Activated T-helper 2 cell treated with anti-CD3 and anti-CD28 coated beads, Interferon-gamma antibody, Interleukin-2, Interleukin-4, amounts not matched to agents 10 μg/mL and 5 μg/mL and 100 μg/mL, durations not matched to agents 14 hours and 24 hours and 36 hours (primary cell): ENCODE measurements at places on chromosomes 16 and 17. TPM values are rescaled to one million over a fixed set of nuclear protein-coding genes. Genes with fewer than 3 reads are reported as not detected.

HEATR9 gene
- 0.14 and 0.16 TPM in 2 replicates for total RNA-seq

GPR179 gene
- not detected in 2 replicates for total RNA-seq

GLP2R gene
- not detected in 2 replicates for total RNA-seq

ASPHD1 gene
- 2.1 and 2.2 TPM in 2 replicates for total RNA-seq

DNA sequence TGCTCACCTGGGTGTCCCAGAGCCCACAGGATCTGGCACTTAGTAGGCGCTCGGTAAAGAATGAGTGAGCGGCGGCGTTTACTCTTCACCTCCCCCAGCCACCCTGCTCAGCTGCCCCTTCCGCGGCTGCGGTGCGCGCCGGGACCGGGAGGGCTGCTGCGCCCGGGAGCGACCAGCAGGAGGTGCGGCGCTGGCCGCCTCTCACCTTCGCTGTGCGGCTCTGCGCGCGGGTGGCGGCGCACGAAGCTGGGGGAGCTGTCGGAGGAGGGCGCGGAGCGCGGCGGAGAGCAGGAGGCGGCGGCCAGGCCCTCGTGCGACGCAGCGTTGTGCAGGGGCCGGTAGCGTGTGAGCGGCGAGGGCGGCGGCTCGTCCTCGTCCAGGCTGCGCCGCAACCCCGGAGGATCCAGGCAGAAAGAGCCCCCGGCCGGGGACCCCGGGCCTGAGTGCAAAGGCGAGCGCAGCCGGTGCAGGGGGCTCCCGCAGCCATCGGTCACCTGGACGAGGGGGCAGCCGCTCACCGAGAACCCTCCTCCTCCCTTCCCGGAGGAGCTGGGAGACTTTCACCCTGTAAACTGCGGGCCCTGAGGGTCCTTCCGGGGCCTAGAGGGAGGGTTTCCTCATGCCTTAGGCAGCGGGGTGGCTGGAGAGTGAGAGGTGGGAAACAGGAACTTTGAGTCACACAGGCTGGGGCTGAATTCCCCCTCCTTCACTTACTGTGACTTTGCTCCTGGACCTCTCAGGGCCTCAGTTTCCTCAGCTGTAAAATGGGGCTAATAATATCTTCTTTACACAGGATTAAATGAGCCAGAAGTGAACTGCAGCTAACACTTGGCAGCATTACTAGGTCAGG, 12.5 kb downstream of the SAMD14 start:
- peak; percentile 58 for DNase-seq

DNA sequence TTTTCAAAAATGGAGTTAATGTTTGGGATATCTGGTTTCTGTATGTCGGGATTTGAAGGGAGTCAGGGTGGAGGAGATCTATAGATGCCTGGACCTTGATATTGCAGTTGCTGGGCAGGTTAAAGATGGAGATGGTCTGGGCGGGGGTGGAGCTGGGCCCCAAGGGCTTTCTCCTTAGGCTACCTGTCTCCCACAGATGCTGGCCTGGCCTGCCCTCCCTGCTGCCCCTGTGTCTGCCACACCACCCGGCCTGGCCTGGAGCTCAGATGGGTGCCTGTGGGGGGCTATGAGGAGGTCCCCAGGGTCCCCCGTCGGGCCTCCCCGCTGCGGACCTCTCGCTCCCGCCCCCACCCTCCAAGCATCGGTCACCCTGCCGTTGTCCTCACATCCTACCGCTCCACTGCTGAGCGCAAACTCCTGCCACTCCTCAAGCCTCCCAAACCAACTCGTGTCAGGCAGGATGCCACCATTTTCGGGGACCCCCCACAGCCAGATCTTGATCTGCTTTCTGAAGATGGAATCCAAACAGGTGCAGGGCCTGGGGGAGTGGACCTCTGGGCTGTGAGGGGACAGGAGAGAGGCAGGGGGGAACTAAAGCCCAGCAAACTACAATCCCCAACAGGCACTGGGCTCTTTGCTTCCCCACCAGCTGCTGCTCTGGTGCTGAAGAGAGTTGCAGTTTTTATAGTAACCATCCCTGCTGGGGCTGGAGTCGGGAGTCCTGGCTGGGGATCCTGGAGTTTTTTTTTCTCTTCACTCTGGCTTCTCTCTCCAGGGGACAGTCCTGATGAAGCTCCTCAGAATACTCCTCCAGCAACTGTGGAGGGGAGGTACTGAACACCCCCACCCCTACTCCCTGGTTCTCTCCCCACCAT, 2.9 kb downstream of the ARHGEF15 start:
- DNase-seq: no peak

DNA sequence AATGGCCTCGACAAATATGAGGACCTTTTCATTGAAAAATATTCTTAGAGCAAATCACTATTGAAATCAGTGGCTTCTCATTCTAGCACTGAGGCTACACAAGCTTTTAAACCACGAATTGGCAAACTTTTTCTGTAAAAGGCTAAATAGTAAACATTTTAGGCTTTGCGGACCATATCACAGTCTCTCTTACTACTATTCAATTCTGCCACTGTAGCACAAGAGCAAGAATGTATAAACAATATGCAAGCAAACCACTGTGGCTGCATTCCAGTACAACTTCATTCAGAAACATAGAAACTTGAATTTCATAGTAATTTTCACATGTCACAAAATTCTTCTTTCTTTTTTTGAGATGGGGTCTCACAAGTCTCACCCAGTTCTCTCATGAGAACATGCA, 49.1 kb downstream of the PHLPP2 start:
- DNase-seq: no peak

DNA sequence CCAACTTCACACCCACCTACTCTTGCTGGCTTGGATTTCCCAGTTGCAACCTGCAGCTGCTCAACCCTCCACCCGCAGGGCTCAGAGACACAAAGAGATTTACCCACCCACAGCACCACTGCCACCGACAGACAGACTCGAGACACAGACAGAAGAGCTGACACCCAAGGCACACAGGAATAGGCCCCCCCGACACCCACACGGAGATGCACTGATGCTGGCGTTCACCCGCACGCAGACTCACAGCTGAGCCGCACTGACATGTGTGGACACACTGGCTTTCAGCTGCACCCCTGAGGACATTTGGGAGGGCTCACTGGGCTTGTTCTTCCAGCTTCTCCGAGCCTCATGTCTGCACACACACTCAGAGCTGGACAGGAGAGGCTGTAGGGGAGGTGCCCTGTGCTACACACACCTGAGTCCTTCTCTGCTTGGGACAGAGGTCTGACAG, 8.2 kb downstream of the STX1B start:
- no peak for DNase-seq

- no peak for DNase-seq
Measured at GRCh38 chr17:42340691-42341127, 47.5 kb downstream of the STAT3 start.

DNA sequence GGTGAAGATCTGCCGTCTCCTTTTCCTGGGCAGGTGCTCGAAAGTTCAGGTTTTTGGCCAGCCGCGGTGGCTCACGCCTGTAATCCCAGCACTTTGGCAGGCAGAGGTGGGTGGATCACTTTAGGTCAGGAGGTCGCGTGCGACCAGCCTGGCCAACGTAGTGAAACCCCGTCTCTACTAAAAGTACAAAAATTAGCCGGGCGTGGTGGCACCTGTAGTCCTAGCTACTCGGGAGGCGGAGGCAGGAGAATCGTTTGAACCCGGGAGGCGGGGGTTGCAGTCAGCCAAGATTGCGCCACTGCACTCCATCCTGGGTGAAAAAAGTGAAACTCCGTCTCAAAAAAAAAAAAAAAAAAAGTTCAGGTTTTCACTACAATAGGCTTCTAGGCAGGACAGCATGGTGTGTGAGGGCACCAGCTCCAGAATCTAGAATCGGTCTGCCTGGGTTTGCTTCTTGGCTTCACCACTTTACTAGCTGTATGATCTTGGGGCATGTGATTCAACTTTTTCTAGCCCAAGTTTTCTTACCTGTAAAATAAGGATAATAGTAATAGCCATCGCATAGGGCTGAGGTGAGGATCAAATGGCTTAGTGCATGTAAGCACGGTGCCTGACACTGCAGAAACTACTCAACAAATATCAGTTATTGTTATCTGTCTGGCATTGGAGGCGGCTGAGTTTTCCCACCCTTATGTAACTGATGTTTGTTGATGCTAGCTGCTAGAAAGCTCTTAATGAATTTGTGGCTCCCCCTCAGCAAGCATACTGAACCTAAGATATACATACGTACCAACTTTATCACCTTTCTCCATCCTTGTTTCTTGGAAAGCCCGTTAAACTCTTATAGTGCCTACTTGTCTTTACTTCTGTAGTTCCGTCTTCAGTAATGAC, 1.3 kb downstream of the PSMD12 start:
- DNase-seq: no peak

- DNase-seq: no peak
Measured at GRCh38 chr16:69381231-69381630, 4.6 kb downstream of the TERF2 start.

GRCh38 chr16:20242568-20243255, 84.6 kb downstream of the GP2 start:
- DNase-seq: no peak

DNA sequence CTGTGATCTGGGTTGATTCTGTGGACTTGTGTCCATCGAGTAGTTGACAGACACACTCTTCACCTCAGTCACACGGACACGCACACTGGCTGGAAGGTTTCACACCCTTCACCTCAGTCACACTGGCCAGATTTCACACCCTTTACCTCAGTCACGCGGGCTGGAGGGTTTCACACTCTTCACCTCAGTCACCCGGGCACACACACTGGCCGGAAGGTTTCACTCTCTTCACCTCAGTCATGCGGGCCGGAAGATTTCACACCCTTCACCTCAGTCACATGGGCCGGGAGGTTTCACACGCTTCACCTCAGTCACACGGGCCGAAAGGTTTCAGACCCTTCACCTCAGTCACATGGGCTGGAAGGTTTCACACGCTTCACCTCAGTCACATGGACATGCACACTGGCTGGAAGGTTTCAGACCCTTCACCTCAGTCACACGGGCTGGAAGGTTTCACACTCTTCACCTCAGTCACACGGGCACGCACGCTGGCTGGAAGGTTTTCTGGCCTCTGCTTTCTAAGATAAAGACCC, 96.2 kb downstream of the PGS1 start:
- DNase-seq: no peak

DNA sequence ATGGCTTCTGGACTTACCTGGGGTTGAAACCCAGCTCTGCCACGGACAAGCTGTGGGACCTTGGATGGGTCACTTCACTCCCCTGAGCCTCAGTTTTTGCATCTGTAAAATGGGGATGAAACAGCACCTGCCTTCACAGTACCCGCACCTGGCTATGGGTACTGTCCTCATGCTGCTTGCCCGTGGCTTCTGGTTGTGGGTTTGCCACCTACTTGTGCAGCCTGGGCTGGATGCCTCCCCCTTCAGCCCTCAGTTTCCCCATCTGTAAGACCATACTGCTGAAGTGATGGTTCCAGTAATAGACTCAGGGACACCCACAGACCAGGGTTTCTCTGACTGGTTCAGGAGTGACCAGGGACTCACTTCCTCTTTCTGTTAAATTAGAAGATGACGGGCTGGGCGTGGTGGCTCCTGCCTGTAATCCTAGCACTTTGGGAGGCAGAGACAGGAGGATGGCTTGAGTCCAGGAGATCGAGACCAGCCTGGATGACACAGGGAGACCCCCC, 9.4 kb downstream of the GLIS2 start:
- no peak for DNase-seq

- no peak for DNase-seq
Measured at GRCh38 chr17:16281351-16281750, 64.3 kb downstream of the PIGL start.

- DNase-seq: no peak
Measured at GRCh38 chr17:40041196-40041595, 13.0 kb downstream of the MED24 start.

DNA sequence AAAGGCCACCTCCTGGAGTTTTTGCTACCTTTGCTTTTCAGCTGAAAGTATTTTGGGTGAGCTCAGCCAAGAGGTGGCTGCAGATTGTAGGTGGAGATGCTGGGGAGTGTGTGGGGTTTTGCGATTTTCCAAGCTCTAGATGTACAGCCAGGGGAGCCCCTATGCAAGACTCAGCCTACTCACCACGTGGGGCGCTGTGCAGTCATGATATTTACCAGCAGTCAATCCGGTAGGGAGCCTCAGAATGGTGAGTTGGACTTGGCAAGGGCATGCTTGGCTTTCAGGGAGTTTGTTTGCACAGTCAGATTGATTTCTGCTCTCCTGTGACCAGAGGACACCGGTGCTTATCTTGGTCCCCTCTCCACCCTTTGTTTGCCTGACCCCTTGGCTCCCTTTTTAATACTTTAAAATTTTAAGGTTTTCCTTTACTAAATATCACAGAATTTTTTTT, 175.3 kb downstream of the UTP18 start:
- no peak for DNase-seq

DNA sequence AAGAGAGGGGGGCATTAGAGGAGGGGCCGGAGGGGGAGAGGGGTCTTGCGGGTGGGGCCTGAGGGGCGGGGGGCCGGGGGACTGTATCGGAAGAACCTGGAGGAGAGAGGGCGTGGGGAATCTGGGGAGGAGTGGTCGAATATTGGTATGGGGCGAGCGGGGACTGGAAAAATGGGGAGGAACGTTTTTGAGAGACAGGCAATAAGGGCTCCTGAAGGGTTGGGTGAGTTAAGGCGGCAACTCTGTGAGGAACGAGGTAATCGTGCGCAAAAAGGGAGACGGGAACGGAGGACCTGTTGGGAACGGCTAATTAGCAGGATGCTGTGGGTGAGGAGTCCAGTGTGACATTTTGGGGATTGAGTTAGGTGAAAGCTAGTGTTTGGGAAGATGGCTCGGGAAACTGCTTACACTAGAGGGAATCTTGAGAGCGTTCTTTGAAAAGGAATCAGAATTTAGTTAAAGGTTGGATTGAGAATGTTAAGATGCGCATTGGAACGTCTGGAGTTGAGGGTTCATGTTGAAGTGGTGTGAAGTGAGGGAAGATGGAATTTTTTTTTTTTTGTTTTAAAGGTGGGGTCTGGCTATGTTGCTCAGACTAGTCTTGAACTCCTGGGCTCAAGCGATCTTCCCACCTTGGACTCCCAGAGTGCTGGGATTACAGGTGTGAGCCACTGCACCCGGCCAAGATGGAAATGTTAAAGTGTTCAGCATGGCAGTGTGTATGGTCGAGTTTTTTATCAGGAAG, 662 bp downstream of the WIPF2 start:
- DNase-seq: peak; percentile 21
